ENCODE measurements at places on chromosomes 6 and 20. TPM values are rescaled to one million over a fixed set of nuclear protein-coding genes. Genes with fewer than 3 reads are reported as not detected.
A peak's percentile ranks its signal among the peaks of the same experiment; 100 is the strongest.

GRCh38 chr20:48648482-48649051, 179.2 kb downstream of the PREX1 start:
- H3K36me3 ChIP-seq, result peaks cover 11% of the 10 kb centered on the region
- no peaks in the 10 kb centered on the region for H3K4me1 ChIP-seq
- no peak overlapping the region for H3K27ac ChIP-seq
- H3K27me3 ChIP-seq, result no peaks in the 10 kb centered on the region

GRCh38 chr6:32609391-32609730, 19.7 kb upstream of the HLA-DRB1 start:
- no peaks in the 10 kb centered on the region for H3K36me3 ChIP-seq
- H3K4me3 ChIP-seq, result no peak overlapping the region
- no peak overlapping the region for H3K27ac ChIP-seq
- no peak for DNase-seq
- H3K4me1 ChIP-seq, result no peaks in the 10 kb centered on the region

DNA sequence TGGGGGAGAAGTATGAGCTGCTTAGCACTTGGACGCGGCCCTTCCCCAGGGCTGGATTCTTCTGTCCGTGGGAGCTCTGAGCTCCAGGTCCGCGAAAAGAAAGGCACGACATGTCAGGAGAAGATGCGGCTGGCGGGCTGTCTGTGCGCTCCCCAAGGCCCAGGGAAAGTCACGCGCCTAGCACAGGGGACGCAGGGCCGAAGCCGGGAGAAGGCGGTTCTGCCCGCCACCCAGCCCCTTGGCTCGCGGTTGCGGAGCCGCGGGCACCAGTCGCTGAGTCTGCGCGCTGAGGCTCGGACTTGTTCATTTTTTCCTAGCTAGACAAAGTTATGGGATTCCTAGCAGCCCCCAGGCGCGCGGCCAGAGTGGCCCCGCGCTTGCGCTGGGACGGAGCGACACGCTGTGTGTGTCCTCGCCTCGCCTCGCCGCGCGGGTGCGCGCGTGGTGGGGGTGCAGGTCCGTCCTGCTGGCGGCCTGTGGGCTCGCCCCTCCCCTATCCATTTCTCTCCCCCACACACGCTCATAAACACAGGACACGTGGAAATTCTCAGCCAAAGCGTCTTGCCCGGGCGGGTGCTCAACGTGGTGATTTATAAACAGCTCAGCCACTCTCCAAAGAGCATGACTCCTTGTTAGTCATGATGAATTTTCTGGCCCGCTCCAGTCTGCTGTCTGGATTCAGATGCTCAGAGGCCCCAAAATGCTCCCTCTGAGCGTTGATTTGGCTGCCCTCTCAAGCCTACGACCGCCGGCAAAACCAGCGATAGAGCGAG, 1.9 kb upstream of the POU3F2 start:
- H3K4me3 ChIP-seq, result peak overlapping the region; percentile 100
- H3K27me3 ChIP-seq, result peaks cover 82% of the 10 kb centered on the region
- no peak for DNase-seq
- H3K36me3 ChIP-seq, result peaks cover 14% of the 10 kb centered on the region
- peak overlapping the region; percentile 98 for H3K27ac ChIP-seq

DNA sequence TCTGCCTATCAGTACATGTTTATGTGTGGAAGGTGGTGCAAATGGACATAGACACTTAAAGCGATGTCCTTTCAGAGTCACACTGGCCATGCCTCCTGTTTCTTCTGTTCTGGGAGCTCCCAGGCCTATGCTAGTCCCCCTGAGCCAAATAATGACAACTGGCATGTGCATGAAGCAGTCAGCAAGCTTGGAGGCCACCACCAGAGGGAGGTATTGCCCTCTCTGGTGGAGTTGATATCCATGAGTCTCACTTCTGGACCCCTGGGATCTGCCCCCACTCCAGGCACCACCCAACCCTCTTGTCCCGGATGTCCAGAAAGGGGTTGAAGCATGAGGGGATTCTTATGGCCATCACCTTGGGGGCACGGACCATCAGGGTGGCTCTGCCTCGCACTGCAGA, 172.2 kb downstream of the AIG1 start:
- no peak overlapping the region for H3K27ac ChIP-seq
- peak; percentile 14 for DNase-seq
- H3K36me3 ChIP-seq, result no peaks in the 10 kb centered on the region
- no peaks in the 10 kb centered on the region for H3K27me3 ChIP-seq
- no peak overlapping the region for H3K4me3 ChIP-seq
- no peaks in the 10 kb centered on the region for H3K4me1 ChIP-seq

DNA sequence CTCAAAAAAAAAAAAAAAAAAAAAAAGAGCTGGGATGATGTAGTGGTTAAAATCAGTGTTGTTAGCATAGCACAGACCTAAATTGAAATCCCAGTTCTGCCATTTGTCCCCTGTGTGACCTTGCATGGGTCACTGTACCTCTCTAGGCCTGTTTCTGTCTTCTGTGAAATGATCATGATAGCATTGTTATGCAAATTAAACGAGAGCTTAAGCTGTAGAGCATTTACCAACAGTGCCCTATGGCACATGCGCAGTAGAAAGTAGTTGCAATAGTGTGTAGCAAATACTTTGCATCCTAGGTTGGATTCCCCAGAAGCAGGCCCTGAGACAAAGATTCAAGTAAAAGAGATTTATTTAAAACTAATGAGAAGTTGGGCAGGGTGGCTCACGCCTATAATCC, 7.3 kb downstream of the PSORS1C2 start:
- H3K4me1 ChIP-seq, result peaks cover 5% of the 10 kb centered on the region
- no peak overlapping the region for H3K4me3 ChIP-seq
- H3K27me3 ChIP-seq, result peaks cover 17% of the 10 kb centered on the region

DNA sequence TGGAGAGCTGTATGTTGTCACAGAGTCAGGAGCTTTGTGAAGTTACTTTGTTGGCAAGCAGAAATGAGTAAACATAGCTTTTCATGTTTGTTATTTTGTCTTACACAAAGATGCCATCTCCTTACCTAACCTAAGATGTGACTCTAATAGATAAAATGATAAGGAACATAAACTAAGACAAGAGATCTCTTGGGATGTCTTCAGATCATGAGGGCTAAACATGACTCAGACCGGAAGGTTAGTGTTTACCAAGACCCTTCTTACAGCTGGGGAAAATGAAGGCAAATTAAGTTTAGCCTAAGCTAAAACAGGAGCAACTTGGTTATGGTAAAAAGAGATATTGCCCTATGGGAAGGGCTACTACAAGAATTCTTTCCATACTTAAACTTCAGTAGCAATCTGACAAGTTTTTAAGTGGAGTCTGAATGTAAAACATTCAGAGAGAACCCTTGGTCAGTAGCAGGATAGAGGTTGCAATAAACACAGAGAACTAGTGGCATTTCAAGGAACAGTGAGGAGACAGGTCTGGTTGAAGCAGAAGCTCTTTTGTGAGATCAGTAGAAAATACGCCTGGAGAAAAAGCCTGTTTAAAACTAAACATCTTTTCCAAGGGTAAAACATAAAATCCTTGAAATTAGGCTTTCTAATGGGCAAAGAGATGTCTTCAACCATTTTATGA, 29.9 kb downstream of the SGK1 start:
- no peaks in the 10 kb centered on the region for H3K27me3 ChIP-seq
- no peaks in the 10 kb centered on the region for H3K36me3 ChIP-seq
- no peaks in the 10 kb centered on the region for H3K4me1 ChIP-seq
- DNase-seq, result no peak
- H3K27ac ChIP-seq, result no peak overlapping the region

- H3K4me3 ChIP-seq, result no peak overlapping the region
- peaks cover 47% of the 10 kb centered on the region for H3K27me3 ChIP-seq
- H3K36me3 ChIP-seq, result no peaks in the 10 kb centered on the region
Observed at GRCh38 chr20:50983321-50983720, 24.7 kb downstream of the MOCS3 start.

GRCh38 chr20:43515628-43516027, 8.1 kb downstream of the L3MBTL1 start:
- peaks cover 6% of the 10 kb centered on the region for H3K36me3 ChIP-seq
- H3K4me1 ChIP-seq, result peaks cover 16% of the 10 kb centered on the region
- H3K27me3 ChIP-seq, result no peaks in the 10 kb centered on the region
- H3K27ac ChIP-seq, result no peak overlapping the region
- H3K4me3 ChIP-seq, result peak overlapping the region; percentile 68
- DNase-seq, result no peak

GRCh38 chr20:47949230-47949629, 163.9 kb upstream of the SULF2 start:
- no peaks in the 10 kb centered on the region for H3K27me3 ChIP-seq
- no peaks in the 10 kb centered on the region for H3K36me3 ChIP-seq
- peaks cover 16% of the 10 kb centered on the region for H3K4me1 ChIP-seq
- H3K4me3 ChIP-seq, result no peak overlapping the region

DNA sequence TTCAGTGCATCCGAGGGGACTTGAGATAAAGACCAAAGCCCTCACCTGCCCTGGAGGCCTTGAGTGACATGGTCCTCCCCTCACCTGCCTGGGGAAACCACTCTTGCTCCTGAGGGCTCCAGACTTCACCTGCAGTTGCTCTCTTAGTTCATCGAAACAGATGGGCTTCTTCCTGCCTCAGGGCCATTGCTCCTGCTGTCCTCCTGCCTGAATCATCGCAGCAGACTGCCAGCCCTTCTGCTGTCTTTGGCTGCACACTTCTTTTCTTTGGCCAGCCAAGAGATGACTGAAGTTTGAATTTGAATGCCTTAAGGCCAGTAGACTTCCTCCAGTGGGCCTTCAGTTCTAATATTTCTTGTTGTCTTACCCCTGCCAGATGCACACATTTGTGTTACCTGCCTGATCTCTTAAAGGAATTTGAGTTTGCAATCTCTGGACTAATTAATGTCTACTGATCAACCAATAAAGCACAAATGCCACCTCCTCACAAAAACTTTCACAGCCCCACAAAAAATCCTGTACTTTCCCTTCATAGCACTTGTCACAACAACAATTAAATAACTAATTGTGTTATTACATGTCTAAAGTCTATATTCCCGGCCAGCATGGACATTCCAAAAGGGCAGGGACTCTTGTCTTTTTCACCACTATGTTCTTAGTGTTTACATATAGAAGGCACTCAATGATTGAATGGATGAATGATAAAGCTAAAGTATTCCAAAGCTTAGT, 56.7 kb upstream of the SGK1 start:
- H3K27me3 ChIP-seq, result no peaks in the 10 kb centered on the region
- no peak overlapping the region for H3K27ac ChIP-seq
- no peak overlapping the region for H3K4me3 ChIP-seq
- peaks cover 8% of the 10 kb centered on the region for H3K4me1 ChIP-seq
- DNase-seq, result no peak
- no peaks in the 10 kb centered on the region for H3K36me3 ChIP-seq

DNA sequence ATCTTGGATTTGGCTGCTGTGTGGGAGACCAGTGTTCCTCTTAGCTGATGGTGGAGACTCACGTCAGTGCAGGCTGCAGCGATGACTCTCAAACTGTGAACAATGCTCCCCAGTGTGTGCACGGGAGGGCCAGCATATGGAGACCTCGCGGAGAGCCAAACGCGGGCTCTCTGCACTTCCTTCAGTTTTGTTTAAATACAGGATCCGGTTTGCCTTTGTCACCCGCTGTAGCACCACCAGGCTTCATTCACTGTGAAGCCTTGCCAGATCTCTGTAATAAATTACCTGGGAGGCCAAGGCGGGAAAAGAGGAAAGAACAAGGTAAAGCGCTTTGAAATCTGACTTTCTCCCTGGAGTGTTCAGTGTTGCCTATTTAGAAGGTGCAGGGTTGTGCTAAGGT, 30.7 kb upstream of the TMEM14A start:
- H3K36me3 ChIP-seq, result no peaks in the 10 kb centered on the region
- H3K4me1 ChIP-seq, result peaks cover 45% of the 10 kb centered on the region
- peak; percentile 37 for DNase-seq
- peak overlapping the region; percentile 99 for H3K27ac ChIP-seq
- no peaks in the 10 kb centered on the region for H3K27me3 ChIP-seq

DNA sequence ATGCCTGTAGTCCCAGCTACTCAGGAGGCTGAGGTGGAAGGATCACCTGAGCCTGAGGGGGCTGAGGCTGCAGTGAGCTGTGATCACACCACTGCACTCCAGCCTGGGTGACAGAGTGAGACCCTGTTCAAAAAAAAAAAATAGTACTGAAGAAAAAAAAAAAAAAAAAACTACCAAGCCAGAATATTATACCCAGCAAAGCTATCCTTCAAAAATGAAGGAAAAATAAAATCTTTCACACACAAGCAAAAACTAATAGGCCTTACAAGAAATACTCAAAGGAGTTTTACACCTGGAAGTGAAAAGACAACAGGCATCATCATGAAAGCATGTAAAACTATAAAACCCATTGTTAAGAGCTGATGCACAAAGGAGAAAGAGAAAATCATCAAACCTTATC, 37.5 kb upstream of the SRSF6 start:
- H3K4me1 ChIP-seq, result no peaks in the 10 kb centered on the region
- H3K27me3 ChIP-seq, result peaks cover 24% of the 10 kb centered on the region
- no peak overlapping the region for H3K4me3 ChIP-seq
- DNase-seq, result no peak
- H3K36me3 ChIP-seq, result peaks cover 5% of the 10 kb centered on the region
- no peak overlapping the region for H3K27ac ChIP-seq

DNA sequence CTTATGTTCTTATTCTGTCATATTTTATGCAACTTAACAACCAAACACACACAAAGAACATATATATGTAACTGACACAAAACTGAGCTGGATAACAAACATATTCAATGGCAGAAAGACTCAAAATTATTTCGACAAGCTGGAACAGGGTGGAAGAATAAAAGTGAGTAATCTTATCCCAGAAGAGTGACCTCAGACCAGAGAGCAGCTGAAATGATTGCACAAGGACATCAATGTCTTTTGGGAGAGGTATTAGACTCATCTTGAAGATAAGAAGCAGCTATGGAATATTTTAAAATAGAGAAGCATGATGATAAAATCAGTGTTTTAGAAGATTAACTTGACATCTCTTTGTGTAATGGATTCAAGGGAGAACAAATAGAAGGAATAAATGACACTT, 191.6 kb upstream of the PRDM1 start:
- no peak overlapping the region for H3K4me3 ChIP-seq
- H3K36me3 ChIP-seq, result no peaks in the 10 kb centered on the region
- DNase-seq, result no peak

- peaks cover 6% of the 10 kb centered on the region for H3K36me3 ChIP-seq
- peaks cover 18% of the 10 kb centered on the region for H3K4me1 ChIP-seq
- no peak for DNase-seq
- H3K27ac ChIP-seq, result no peak overlapping the region
- H3K27me3 ChIP-seq, result no peaks in the 10 kb centered on the region
Observed at GRCh38 chr6:17842014-17842776, 135.5 kb upstream of the NUP153 start.

DNA sequence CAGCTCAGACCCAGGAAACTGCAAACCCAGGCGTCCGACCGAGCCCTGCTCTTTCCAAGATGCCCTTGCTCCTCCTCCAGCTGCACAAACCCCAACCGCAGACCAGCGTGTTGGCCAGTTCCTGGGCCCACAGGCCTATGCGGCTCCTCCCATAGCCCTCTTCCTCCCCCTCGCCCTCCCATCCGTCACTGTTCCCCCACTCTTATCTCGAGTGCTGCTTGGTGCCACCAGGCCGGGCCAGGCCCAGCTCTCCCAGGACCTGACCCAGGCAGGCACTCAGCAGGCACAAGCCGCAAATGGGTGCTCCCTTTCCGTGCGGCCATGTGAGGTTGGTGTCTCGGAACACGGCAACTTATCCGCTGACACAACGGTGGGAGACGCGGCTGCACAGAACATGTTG, 28.6 kb downstream of the ADRM1 start:
- H3K36me3 ChIP-seq, result no peaks in the 10 kb centered on the region
- DNase-seq, result no peak
- no peaks in the 10 kb centered on the region for H3K27me3 ChIP-seq
- H3K4me3 ChIP-seq, result no peak overlapping the region
- no peaks in the 10 kb centered on the region for H3K4me1 ChIP-seq
- peak overlapping the region; percentile 71 for H3K27ac ChIP-seq

TMEM74B gene
- 3.3 TPM for total RNA-seq

CD40 gene
- total RNA-seq, result 4.2 TPM

ARFGEF2 gene
- total RNA-seq, result 18.0 TPM

PDYN gene
- 0.63 TPM for total RNA-seq

CST9 gene
- total RNA-seq, result not detected

MUC22 gene
- not detected for total RNA-seq

SYNDIG1 gene
- total RNA-seq, result 0.49 TPM

SGK1 gene
- 3.8 TPM for total RNA-seq
